ENCODE measurements at places on chromosomes 7 and 10.

DNA sequence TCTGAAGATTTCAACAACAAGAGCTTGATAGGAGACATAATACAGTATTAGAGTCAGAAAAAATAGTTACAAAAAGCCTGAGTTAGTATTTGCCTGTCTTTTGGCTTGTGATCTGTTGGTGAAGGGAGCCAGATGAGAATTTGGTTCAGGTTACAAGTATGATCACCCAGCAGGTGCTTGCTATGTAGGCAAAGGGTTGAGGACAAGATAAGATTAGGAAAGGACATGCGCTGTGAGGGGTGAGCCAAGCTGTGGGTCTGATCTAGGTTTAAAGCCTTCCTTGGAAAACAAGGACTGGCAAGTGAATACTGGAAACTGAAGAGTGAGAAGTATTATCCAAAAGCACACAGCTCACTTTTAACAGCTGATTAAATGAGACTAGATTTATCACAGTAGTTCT, 28.7 kb upstream of the CD36 start:
- no peak for DNase-seq

- DNase-seq = no peak
Observed at GRCh38 chr10:124740369-124741280, 3.6 kb downstream of the FAM53B start.

GRCh38 chr10:130742941-130743675, 568.4 kb downstream of the TCERG1L start:
- DNase-seq = no peak

GRCh38 chr7:42603496-42603895, 308.4 kb downstream of the C7orf25 start:
- DNase-seq = no peak

DNA sequence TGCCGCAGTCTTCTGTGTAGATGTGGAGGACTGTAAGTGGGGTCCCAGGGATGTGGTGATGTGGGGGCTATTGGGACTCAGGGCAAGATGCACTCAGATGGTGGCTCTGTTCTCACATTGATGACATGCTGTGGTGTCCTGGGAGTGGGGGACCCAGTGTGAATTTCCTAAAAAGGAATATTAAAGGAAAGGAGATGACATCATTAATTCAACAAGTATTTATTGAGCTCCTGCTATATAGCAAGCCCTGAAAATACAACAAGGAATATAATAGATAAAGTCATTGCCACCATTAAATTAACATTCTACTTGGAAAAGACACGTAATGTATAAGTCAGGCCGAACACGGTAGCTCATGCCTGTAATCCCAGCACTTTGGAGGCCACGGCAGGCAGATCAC, 61.9 kb upstream of the MNX1 start:
- DNase-seq = no peak

DNA sequence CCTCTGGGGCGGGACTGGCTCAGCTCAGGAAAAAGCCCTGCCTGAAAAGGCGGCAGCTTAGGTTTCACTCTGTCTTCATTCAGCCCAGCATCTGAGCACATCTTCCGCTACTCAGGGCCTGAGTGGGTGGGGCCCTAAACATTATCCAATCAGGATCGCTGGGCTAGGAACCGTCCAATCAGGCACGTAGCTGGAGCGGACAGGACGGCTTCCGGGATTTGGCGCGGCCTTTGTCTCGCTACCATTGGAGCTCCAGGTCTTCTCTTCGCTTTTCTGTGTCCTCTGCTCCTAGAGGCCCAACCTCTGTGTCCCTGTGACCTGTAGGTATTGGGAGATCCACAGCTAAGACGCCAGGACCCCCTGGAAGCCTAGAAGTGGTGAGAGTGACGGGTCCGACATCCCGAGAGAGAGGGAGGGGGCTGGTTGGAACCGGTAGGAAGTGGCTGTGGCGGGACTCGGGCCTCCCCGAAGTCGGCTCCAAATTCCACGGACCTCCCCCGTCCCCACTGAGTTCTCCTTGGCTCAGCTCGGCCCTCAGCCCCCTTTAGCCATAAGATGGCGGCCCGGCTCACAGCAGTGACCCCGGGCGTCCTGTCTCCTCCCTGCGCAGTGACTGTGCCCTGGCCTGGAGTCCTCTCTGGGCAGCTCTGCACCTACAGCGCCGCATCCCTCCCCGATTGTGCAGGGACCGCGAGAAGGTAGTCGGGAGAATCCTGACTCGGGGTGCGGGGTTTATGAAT, 99.1 kb downstream of the ZNF680 start:
- DNase-seq = no peak

Measured in activated CD4-positive, CD25-positive, alpha-beta regulatory T cell (primary cell).